ENCODE measurements at places on chromosomes 13 and 19. TPM values are rescaled to one million over a fixed set of nuclear protein-coding genes. Genes with fewer than 3 reads are reported as not detected.

GRCh38 chr13:101576455-101576854 lies 124.0 kb downstream of the ITGBL1 start:
- no peak for DNase-seq

DNA sequence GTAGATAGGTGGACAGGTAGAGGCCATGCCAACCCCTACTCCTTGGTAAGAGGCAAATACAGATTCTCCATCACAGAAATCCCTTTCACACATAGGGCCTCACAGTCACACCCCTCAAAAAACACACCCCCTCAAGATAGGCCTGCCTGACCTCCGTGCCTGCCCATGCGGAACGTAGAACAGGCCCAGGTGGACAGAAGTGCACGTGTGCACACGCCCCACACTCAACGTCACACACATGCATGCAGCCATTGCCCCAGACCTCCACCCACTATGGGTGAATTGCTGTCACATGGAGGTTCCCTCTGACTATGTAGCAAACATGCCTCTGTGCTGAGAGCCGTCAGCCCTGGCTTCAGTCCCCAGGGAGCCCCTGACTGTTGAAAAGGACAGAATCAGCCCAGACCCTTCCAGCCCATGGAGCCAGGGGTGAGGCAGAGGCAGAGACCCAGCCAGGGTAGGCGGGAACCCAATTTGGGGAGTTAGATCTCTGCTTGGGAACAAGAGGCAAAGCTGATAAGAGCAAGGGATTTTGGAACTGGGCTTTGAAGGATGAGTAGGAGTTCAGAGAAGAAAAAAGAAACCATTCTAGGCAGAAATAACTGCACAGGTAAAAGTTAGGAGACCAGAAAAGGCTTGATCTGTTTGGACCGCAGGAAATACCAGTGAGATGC lies 3.1 kb downstream of the ANKRD24 start:
- DNase-seq = no peak

TSPAN16 gene
- total RNA-seq = not detected

DNA sequence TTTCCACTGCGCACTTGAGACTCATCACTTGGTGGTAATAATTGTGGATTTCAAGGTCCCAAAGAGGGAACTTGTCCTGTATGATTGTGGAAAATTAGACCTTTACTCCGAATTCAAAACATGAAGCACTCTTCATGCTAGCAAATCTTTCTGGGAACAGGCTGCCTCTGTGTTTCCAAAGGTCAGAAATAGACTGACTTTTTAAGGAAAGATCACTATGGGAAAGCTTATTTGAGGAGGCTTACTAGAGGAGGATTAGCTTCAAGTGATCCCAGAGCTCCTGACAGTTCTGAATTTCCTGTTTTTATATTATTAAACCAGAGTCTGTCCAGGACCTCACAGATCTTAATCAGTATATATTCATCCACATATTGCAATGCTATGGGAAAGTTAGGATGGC lies 5.5 kb downstream of the WDFY2 start:
- DNase-seq = no peak

- DNase-seq = no peak
These were observed 42.4 kb upstream of the ZNF737 start for GRCh38 chr19:20607943-20608342.

DNA sequence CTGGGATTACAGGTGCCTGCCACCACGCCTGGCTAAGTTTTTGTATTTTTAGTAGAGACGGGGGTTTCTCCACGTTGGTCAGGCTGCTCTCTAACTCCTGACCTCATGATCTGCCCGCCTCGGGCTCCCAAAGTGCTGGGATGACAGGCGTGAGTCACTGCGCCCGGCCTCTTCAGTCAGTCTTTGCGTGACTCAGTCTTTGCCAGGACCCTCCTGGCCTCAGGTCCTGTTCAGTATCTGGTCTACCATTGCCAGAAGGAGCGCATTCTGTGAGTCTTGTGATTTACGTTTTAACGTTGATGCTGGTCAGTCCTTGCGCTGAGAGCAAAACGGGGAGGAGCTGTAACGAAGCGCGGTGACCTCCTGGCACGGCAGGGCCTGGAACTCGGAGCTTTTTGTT lies 7.6 kb upstream of the HMG20B start:
- DNase-seq = no peak

GRCh38 chr19:29700498-29700897 lies 14.6 kb downstream of the C19orf12 start:
- DNase-seq = no peak

DNA sequence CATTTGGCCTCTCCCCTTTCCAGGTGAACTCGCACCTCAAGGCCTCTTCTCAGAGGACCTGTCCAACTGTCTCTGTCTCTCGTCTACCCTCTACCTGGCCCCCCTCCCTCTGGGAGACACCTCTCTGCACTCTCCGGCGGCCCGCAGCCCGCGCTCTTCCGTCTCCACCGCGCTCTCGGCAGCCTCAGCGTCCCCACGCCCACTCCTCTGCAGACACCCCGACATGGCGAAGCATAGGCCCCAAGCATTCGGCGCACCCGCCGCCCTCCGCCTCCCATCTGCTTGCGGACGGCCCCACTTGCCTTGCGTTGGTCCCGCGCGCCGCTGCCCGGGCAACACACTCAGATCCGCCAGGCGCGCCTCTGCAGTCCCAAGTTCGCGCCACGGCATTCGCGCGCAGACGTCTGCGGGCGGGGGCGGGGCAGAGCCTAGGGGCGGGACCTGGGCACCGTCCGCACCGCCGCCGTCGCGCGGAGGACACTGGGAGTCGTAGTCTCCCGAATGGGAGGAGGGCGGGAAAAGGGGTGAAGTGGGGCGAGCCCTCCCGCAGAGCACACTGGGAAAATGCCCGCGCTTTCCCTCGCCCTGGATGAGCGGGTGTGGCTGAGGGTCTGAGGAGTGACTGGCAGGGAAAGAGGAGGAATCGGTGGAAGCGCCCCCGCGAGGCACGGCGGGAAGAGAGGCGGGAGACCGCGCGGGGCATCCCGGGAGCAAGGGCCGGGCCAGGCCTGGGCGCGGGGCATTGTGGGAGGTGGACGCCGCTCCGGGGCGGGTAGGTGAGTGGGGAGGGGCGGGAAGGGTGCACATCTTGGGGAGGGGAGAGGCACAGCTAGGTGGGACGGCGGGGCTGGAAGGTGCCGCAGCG lies at the start of the genes LIG1 and ZSWIM9:
Gene LIG1 (minus strand): TSS at position 406 of the 865 bp plus-strand sequence. CDS start 4,778 bp downstream, outside the sequence.
Gene ZSWIM9 (plus strand): TSS at position 742 of the 865 bp plus-strand sequence. CDS start 1,123 bp downstream, outside the sequence.
- peak; percentile 95 for DNase-seq

DNA sequence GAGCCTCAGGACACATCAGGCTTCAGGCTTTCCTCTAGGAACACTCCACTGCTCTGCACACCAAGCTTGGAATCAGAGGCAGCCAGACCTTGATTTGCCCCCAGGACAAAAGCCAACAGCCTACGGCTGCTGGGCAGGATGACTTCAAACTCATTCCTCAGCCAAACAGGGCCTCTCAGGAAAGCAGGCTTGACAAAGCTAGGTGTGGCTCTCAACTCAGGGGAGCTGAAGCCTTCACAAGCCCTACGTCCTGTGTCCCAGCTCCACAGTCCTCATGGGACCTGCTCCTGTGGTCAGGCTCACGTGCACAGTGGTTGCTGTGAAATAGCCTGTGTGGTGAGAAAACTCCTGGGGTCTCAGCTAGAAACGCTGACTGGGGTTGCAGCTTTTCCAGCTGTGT lies 398.9 kb upstream of the ZNF507 start:
- DNase-seq = no peak

DNA sequence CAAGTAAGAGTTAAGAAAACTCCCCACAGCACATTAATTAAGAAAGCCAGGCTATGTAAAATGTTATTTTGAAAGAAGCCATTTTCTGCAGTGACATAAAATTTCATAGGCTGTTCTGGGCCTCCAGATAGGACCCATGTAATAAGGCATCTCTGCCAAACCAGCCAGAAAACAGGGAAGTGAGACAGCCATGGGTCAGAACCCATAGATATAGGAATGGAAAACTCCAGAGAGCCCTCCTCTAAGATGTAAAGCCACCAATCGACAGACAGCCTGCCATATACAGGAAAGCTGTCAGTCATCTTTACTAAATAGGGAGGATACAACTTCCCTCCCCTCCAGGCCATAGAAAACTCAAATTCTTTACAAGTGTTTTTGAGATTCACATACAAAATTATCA lies 493.3 kb downstream of the COG6 start:
- DNase-seq = no peak

GRCh38 chr19:11194656-11195558 lies 2.4 kb downstream of the KANK2 start:
- no peak for DNase-seq

DNA sequence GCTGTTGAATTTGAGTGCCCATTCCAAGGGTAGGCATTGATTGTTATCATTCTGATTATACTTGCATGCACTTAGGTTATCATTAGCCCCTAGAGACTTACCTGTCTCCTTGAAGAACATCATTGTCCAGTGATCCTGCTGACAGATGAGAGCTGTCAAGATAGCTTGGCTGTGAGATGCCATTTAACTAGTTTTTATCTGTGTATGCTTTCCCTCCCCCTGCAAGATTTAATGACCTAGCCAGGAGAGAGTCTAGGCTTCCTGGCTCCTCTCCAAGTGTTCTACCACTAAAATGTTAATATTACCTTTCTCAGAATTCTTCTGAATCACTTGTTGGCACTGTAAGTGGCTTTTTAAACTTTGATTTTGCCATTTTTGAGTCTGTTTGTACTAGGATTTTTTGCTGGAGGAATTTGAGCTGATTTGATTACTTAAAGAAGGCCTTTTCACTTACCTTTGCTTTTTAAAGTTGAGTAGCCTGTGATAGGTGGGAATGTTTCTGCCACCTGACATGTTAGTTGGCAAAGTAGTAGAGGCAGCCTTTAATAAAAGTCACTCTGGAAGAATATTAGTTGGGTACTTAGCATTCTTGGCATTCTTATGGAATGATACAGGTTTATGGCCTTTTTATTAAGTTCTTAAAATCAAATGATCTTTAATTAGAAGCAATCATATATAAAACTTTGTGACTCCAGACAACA lies 41.1 kb downstream of the ARHGAP35 start:
- DNase-seq = no peak

DNA sequence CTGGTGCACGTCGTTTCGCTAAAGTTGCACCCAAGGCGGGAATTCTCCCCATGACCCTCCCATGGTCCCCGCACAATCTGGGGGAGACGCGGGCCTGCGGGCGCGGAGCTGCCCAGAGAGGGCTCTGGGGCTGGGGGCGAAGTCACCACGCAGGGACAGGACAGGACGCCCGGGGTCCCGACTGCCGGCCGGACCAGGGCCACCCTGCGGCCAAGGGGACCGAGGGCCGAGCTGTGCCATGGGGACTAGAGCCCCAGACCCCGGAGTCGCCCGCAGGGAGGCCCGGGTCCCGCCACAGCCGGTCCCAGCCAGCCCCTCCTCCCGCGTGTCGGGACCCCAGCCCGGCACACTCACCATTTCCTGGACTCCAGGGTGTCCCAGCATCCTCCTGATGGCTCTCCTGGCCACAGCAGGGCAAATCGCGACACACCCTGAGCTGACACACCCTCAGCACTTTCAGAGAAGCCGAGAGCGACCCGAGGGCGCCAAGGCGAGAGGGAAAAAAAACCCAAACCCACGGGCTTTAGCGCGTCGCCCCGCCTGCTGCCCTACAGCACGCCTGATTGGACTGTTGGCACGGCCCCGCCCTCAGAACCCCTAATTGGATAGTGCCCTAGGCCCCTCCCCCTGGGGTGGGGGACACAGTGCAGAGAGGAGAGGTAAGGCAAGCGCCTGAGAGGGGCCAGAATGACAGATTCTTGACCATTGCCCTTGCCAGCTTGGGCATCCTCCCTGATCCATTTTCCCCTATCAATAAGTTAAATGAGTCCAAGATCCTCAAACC lies 28.6 kb downstream of the ZNF44 start:
- DNase-seq = no peak

LMTK3 gene
- total RNA-seq = 2.6 TPM

DNA sequence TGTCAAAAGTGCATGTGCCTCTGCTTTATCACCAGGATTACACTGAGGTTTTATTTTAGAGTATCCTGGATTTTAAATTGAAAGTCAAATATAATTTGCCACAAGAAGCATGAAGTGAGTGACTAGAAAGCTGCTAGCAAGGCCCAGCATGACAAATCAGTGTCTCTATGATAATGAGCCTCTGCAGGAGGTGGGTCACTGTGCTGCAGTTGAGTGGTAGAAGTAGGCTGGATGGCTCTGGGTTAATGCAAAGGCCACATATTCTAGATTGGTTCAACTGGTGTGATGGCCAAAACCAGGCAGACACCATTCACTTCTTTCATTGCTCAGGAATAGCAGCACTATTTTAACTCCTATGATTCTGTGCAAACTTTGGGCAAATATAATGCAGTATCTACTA lies 491.5 kb downstream of the OLFM4 start:
- DNase-seq = no peak

CEBPA gene
- 73.2 TPM for total RNA-seq

SGCG gene
- total RNA-seq = 0.41 TPM

- no peak for DNase-seq
These were observed 183.0 kb downstream of the TSHZ3 start for GRCh38 chr19:31166206-31166605.

PSG1 gene
- not detected for total RNA-seq

DNA sequence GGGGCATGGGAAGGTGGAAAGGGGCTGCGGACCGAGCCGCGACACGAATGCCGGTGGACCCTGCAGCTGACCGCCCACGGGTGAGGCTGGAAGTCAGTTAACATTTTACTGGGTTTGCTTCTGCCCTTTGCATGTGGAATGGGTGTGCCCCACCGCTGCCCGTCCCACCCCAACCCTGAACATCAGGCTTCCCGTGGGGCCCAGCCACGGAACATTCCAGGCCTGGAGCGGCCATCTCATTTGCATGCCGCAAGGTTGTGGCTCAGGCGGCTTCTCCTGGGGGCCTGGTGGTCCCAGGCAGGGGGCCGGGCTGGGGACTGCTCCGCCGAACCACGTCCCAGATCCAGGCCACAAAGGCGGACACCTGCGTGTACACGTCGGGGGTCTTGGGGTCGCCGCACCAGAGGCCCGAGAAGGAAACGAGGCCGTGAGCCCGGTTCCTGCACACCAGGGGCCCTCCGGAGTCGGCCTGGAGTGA lies 9.3 kb downstream of the FSTL3 start:
- DNase-seq = no peak

TNNT1 gene
- total RNA-seq = 0.63 TPM

AP2A1 gene
- 73.6 TPM for total RNA-seq

GRCh38 chr13:42873081-42873480 lies 91.7 kb downstream of the FAM216B start:
- DNase-seq = no peak

- DNase-seq = no peak
These were observed 1729.7 kb downstream of the PCDH9 start for GRCh38 chr13:65500481-65500880.

ZNF154 gene
- total RNA-seq = 1.5 TPM

Data from mucosa of descending colon (tissue), 3 donors.